Renal cortical epithelial cell (primary cell): ENCODE measurements at places on chromosomes 4 and X.

GRCh38 chr4:75633846-75634245 is 3.5 kb upstream of the CDKL2 start:
- DNase-seq = peak; percentile 19

GRCh38 chr4:98652996-98653395 is 5.4 kb downstream of the TSPAN5 start:
- DNase-seq = no peak

DNA sequence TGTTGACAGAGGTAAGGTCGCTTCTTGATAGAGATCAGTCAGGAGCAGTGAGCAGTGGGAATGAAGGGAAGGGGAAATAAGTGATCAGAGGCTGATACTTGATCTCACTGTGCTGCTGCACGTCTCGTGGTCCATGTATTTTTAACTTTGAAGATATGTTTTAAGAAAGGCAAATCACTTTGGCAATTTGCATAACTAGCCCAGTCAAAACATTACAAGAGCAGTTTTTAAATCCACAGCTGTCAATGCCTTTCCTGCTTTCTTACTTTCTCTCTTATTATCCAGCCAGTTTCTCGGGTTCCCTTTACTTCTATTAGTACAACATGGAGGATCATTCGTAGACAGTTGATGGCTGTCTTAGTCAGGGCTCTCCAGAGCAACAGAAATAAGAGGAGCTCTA is 472.8 kb downstream of the TMA16 start:
- DNase-seq = no peak

GRCh38 chr4:75834095-75834771 is 68.0 kb downstream of the PPEF2 start:
- no peak for DNase-seq

DNA sequence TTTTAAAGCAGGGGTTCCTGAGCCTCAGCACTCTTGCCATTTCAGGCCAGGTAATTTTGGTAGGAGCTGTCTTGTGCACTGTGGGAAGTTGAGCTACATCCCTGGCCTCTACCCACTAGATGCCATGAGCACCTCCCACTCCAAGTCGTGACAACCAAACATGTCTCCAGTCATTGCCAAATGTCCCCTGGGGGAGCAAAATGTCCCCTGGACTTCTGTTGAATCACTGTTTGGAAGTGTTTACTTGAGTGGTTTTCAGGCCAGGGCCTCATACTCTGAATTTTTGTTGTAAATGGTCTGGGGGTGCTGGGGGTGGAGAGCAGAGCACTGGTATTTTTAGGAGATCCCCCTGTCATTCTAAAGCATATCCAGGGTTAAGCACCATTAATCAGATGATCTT is 3.2 kb downstream of the PDK3 start:
- peak; percentile 28 for DNase-seq
